ENCODE measurements at places on chromosomes 13 and 19.

- DNase-seq = no peak
Observed at GRCh38 chr13:87426742-87427141, 244.4 kb upstream of the SLITRK5 start.

DNA sequence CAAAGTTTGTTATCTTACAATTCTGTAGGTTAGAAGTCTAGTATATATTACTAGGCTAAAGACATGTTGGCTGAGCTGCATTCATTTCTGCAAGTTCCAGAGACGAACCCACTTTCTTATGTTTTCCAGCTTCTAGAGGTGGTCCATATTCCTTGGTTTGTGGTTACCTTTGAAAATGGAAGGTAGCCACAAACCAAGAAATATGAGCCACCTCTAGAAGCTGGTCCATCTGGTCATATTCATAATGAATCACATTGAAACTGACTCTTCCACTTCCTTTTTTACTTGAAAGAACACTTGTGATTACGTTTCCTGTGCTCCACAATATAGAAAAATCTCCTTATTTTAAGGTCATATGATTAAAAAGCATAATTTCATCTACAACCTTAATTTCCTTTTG lies 943.0 kb upstream of the PCDH9 start:
- DNase-seq = no peak

DNA sequence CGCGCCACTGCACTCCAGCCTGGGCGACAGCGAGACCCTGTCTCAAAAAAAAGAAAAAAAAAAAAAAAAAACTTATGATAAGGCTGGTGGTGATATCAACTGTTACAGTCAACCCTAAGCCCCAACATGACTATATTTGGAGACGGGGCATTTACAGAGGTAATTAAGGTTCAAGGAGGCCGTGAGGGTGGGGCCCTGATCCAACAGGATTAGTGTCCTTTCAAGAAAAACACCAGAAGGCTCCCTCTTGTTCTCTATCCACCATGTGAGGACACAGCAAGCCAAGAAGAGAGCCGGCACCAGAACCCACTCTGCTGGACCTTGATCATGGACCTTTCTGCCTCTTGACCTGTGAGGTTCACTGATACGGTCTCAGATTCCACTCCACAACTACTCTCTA lies 14.1 kb downstream of the MIER2 start:
- DNase-seq = no peak

DNA sequence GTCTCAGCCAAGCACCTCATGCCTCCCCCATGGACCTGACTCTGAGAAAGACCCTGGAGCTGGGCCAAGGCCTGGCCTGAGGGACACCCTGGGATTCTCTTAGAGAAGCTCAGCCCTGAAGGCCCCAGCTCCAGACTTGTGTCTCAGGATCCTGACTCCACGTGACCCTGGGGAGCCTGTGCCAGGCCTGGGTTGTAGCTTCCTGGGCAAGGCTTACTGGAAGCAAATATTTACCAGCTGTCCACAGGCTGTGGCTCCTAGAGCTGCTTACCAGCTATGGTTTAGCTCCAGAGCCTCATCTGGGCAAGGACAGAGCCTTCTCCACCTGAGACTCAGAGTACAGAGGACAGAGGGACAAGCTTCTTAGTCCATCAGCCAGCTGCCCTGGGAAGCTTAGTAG lies 61.0 kb upstream of the CEACAM8 start:
- DNase-seq = no peak

DNA sequence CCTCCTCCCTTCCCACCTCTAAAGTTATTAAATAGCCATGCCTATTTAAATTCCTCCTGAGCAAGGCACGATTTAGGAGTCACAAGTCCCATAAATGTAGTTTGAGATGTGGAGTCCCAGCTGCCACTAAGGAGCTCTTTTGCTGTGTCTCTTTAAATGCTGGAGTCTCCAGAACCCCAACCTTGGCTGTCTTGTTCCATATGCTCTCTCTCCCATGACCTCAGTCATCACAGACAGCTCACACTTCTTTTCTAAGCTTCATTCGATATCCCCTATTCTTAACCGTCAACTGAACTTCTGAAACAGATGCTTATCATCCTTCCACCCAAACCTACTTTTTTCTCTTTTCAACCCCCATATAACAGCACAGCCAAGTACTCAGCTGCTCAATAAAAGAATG lies 197.1 kb downstream of the VWA8 start:
- DNase-seq = no peak

- no peak for DNase-seq
Observed at GRCh38 chr19:2032296-2032941, 16.9 kb upstream of the BTBD2 start.

Measured in stimulated activated CD8-positive, alpha-beta memory T cell treated with anti-CD3 and anti-CD28 coated beads, Interleukin-12 subunit alpha, Interleukin-12 subunit beta, amount 100 ng/mL, for 1 hour (primary cell).